ENCODE measurements at places on chromosomes 11 and 22. TPM values are rescaled to one million over a fixed set of nuclear protein-coding genes. Genes with fewer than 3 reads are reported as not detected.

GRCh38 chr22:36156119-36156514, 4.4 kb downstream of the APOL3 start:
- peak overlapping the region; percentile 95 for H3K27ac ChIP-seq
- DNase-seq: no peak
- no peaks in the 10 kb centered on the region for H3K27me3 ChIP-seq
- peak overlapping the region; percentile 66 for H3K4me3 ChIP-seq
- H3K4me1 ChIP-seq: peaks cover 25% of the 10 kb centered on the region
- H3K36me3 ChIP-seq: no peaks in the 10 kb centered on the region

The BTG4 gene
- total RNA-seq: not detected

The PHF21B gene
- total RNA-seq: 0.36 TPM

DNA sequence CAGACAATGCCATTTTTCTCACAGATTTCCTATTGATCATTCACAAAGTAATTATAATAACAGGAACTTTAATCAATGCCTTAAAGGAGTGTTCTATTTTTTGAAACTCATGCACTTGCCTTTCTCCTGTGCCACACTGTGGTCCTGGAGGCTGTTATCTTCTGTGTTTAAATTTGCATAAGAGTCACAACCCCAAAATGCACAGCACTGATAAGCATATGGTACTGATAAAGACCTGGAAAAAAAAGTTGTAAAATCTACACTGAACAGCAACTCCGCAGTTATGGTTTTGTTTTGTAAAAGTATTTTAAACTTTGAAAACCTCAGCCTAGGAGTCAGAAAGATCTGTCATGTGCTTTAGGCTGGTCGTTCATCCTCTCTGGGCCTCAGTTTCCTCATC, 9.1 kb upstream of the CCDC34 start:
- DNase-seq: no peak
- no peaks in the 10 kb centered on the region for H3K27me3 ChIP-seq
- H3K4me3 ChIP-seq: no peak overlapping the region

DNA sequence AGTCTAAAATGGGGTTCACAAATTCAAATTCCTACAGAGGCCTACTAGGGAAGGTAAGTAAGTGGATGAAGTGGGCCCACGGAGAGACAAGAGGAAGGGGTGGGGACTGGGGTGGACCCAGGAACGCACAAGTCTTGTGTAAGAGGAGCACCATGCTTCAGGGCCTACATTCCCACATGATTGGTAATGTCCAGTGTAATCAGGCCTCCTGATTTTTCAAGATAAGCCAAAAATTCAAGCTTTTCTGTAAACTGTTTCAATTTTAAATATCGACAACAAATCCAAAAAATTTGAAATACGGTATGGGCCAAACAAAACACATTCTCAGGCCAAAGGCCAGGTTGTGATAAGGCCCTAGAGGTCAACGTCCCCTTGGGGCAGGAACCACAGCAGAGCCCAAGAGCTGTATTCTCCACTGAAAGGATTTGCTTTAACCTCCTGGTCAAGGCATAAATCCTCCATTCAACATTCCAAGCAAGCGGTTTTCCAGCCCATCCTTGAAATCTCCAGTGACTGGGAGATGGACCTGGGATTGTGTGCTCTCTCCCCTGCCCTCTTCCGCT, 116.4 kb downstream of the TRIM29 start:
- H3K36me3 ChIP-seq: no peaks in the 10 kb centered on the region
- no peak for DNase-seq
- H3K27me3 ChIP-seq: no peaks in the 10 kb centered on the region
- H3K27ac ChIP-seq: no peak overlapping the region
- H3K4me3 ChIP-seq: no peak overlapping the region
- H3K4me1 ChIP-seq: no peaks in the 10 kb centered on the region

GRCh38 chr11:68388595-68389198, 71.9 kb upstream of the PPP6R3 start:
- H3K36me3 ChIP-seq: no peaks in the 10 kb centered on the region
- H3K4me1 ChIP-seq: no peaks in the 10 kb centered on the region
- no peak for DNase-seq
- no peaks in the 10 kb centered on the region for H3K27me3 ChIP-seq

The C22orf42 gene
- not detected for total RNA-seq

Measured in T-cell (primary cell).